Melanocyte of skin (primary cell): ENCODE measurements at places on chromosomes 7 and 10. TPM values are rescaled to one million over a fixed set of nuclear protein-coding genes. Genes with fewer than 3 reads are reported as not detected.

OR2A7 gene
- 0.73 and 1.4 TPM in 2 replicates for total RNA-seq

LRIT1 gene
- total RNA-seq, result not detected in 2 replicates

OR9A2 gene
- 0.34 and 0.36 TPM in 2 replicates for total RNA-seq

LDB3 gene
- 1.7 and 2.3 TPM in 2 replicates for total RNA-seq

IQCE gene
- total RNA-seq, result 16.0 and 17.2 TPM in 2 replicates

BTBD16 gene
- not detected in 2 replicates for total RNA-seq

FAM25A gene
- not detected in 2 replicates for total RNA-seq

RNF148 gene
- total RNA-seq, result 0.34 and 2.9 TPM in 2 replicates

MAD1L1 gene
- total RNA-seq, result 157 and 190 TPM in 2 replicates

PTF1A gene
- total RNA-seq, result not detected in 2 replicates

SFRP5 gene
- total RNA-seq, result not detected in 2 replicates

ASB10 gene
- not detected in 2 replicates for total RNA-seq

PAPSS2 gene
- total RNA-seq, result 10.7 and 20.2 TPM in 2 replicates

INPP5A gene
- 19.6 and 21.0 TPM in 2 replicates for total RNA-seq

HOXA4 gene
- total RNA-seq, result 1.4 TPM in 1 of 2 replicates, not detected in the other

TAS2R5 gene
- 1.00 and 1.4 TPM in 2 replicates for total RNA-seq

CFAP46 gene
- 1.3 and 1.4 TPM in 2 replicates for total RNA-seq

SPDYE11 gene
- not detected in 2 replicates for total RNA-seq

HEPACAM2 gene
- total RNA-seq, result not detected in 2 replicates

TMEM236 gene
- 0.69 and 1.1 TPM in 2 replicates for total RNA-seq

RAMP3 gene
- 0.15 TPM in 1 of 2 replicates, not detected in the other for total RNA-seq

MEOX2 gene
- total RNA-seq, result not detected in 2 replicates

TRIM8 gene
- total RNA-seq, result 25.3 and 26.0 TPM in 2 replicates

BICC1 gene
- 5.3 and 6.9 TPM in 2 replicates for total RNA-seq

UPK3BL2 gene
- total RNA-seq, result 1.1 and 2.4 TPM in 2 replicates

PDZD7 gene
- 0.77 and 1.00 TPM in 2 replicates for total RNA-seq

RBP3 gene
- not detected in 2 replicates for total RNA-seq
